ENCODE measurements at places on chromosomes 11 and 22.

GRCh38 chr11:6616596-6617250, 2.5 kb downstream of the TPP1 start:
- H3K27ac ChIP-seq, result peak overlapping the region; percentile 47
- H3K36me3 ChIP-seq, result no peaks in the 10 kb centered on the region
- H3K27me3 ChIP-seq, result no peaks in the 10 kb centered on the region

DNA sequence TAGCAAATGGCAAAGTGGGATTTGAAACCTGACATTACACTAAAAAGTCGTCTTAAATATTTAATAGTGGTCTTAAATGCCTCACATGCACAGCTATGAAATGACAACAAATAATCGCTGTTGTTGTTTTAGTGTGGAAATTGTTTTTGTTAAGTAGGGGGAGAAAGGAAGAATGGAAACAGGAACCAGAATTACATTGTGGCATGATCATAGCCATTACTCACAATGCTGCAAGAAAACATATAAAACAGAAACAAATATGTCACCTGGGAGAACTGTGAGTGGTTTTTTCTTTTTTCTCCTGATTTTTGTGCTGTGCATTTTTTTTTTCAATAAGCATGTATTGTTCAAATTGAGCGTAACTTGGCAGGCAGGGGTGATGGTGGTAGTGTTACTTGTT, 22.9 kb downstream of the FAM76B start:
- no peaks in the 10 kb centered on the region for H3K4me1 ChIP-seq
- no peak overlapping the region for H3K4me3 ChIP-seq

DNA sequence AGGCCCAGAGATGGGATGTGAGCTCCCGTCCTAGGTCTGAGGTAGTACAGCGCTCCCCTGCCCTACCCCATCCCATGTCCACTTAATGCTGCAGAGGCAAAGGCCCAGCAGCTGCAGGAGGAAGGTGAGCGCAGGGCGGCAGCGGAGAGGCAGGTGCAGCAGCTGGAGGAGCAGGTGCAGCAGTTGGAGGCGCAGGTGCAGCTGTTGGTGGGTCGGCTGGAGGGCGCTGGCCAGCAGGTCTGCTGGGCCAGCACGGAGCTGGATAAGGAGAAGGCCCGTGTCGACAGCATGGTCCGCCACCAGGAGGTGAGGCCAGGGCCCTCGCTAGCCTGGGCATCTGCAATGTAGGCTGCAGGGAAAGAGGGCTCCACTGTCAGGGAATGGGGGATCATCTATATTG, 15.2 kb downstream of the CCDC157 start:
- H3K4me1 ChIP-seq, result no peaks in the 10 kb centered on the region
- no peak overlapping the region for H3K4me3 ChIP-seq
- no peaks in the 10 kb centered on the region for H3K36me3 ChIP-seq
- no peak for DNase-seq

- no peak overlapping the region for H3K27ac ChIP-seq
- no peak overlapping the region for H3K4me3 ChIP-seq
- DNase-seq, result no peak
Observed at GRCh38 chr22:30186041-30186440, 60.5 kb downstream of the LIF start.

DNA sequence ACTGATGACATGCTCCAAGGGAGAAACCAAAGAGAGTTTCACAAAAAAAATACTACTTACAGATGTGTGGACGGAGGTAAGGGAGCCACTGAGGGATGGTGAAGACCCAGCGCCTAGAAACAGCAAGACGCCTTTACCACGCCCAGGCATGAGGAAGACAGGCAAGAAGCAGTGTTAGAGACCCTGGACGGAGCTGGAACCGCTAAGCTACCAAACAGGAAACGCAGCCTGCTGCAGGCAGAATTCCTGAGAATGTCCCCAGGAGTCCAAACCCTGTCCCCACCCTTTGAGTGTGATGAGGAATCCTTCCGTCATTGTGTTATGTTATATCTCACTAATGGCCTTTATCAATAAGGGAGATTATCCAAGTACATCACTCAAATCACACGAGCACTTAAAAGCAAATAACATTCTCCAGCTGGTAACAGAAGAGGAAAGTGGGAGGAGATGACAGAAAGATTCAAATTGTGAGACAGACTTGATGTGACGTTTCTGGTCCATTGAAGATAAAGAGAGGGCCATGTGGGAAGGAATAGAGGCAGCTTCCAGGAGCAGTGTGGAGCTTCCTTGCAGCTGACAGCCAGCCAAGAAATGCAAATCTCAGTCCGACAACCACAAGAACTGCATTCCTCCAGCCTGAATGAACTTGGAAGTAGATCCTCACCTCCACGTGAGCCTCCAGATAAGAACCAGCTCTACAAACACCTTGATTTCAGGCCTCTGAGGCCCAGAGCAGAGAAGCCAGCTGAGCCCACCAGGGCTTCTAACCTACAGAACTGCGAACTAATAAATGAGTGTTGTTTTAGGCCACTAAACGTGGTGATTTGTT, 19.1 kb downstream of the FAM181B start:
- H3K36me3 ChIP-seq, result no peaks in the 10 kb centered on the region
- H3K4me1 ChIP-seq, result no peaks in the 10 kb centered on the region
- DNase-seq, result no peak
- H3K4me3 ChIP-seq, result no peak overlapping the region

GRCh38 chr11:2713661-2714462, 14.1 kb upstream of the KCNQ1OT1 start:
- no peak overlapping the region for H3K4me3 ChIP-seq
- no peak overlapping the region for H3K27ac ChIP-seq
- peaks cover 5% of the 10 kb centered on the region for H3K36me3 ChIP-seq
- no peak for DNase-seq
- no peaks in the 10 kb centered on the region for H3K4me1 ChIP-seq

DNA sequence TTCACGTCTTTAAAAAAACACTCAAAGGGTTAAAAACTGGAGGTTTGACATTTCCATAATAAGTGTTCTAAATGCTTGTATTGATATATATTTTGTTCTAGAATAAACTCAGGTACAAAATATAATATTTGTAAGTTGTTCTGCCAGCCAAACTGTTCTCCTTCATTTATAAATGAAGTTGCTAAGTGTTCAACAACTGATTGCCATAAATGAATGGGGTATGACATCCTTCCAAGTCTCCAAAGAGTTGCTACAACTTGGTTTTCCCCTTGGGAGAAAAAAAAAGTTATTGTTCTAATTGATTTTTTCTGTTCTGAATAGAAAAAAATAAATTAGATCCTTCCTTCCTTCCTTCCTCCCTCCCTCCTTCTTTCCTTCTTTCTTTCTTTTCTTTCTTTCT, 65.4 kb upstream of the BLID start:
- H3K27me3 ChIP-seq, result peaks cover 25% of the 10 kb centered on the region
- no peaks in the 10 kb centered on the region for H3K4me1 ChIP-seq
- H3K36me3 ChIP-seq, result no peaks in the 10 kb centered on the region
- H3K4me3 ChIP-seq, result no peak overlapping the region
- no peak for DNase-seq

DNA sequence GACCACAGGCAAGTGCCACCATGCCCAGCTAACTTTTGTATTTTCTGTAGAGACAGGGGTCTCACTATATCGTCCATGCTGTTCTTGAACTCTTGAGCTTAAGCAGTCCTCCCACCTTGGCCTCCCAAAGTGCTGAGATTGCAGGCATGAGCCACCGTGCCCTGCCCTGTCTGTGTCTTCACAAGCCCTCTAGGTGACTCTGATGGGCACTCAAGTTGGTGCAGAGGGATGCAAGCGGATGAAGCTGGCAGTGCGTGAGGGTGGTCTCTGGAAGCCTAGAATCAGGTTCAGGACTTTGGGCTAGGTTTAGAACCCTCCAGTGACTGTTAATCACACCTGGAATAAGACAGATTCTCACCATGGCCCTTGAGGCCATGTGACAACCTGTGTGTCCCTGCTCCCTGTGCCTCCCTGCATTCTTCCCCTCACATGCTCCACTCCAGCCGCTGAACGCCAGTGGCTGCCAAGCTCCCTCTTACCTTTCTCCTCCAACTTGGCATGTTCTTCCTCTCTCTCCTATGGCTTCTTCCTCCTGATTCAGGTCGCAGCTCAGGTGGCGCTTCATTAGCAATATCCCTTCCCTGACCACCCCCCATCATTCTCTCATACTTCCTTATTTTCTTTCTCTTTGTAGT, 242.3 kb upstream of the TBCEL start:
- DNase-seq, result no peak
- H3K4me3 ChIP-seq, result no peak overlapping the region
- no peaks in the 10 kb centered on the region for H3K4me1 ChIP-seq
- no peaks in the 10 kb centered on the region for H3K36me3 ChIP-seq
- H3K27me3 ChIP-seq, result peaks cover 29% of the 10 kb centered on the region

GRCh38 chr22:31637891-31638618, 24.0 kb downstream of the PISD start:
- no peaks in the 10 kb centered on the region for H3K36me3 ChIP-seq
- peak overlapping the region; percentile 93 for H3K27ac ChIP-seq
- peaks cover 37% of the 10 kb centered on the region for H3K4me1 ChIP-seq
- no peaks in the 10 kb centered on the region for H3K27me3 ChIP-seq

GRCh38 chr11:118640332-118641154, 33.1 kb downstream of the PHLDB1 start:
- H3K4me3 ChIP-seq, result no peak overlapping the region
- no peaks in the 10 kb centered on the region for H3K4me1 ChIP-seq
- DNase-seq, result no peak

- H3K27ac ChIP-seq, result no peak overlapping the region
- DNase-seq, result no peak
- H3K4me3 ChIP-seq, result no peak overlapping the region
- H3K27me3 ChIP-seq, result peaks cover 12% of the 10 kb centered on the region
Observed at GRCh38 chr22:33073989-33074418, 15.8 kb upstream of the SYN3 start.

GRCh38 chr11:20080032-20080685, 80.1 kb downstream of the DBX1 start:
- H3K27ac ChIP-seq, result no peak overlapping the region
- peak; percentile 41 for DNase-seq
- H3K27me3 ChIP-seq, result no peaks in the 10 kb centered on the region

DNA sequence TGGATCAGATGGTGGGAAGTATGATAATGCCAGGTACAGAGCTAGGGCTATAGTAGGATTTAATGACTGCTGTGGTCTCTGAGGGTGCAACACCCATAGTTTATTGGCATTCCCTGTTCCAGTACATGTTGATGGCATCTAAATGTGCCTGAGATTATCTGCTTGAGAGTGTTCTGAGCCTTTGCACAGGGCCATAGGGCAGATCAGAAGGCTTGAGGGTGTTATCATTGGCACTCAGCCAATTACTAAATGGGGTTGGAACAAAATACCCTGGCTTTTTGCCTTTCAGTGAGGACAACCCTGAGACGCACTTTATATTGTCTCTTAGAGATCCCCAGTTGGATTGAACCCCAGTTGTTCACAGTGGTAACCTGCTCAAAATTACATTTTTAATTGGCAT, 6.7 kb downstream of the SLC5A12 start:
- no peaks in the 10 kb centered on the region for H3K36me3 ChIP-seq
- H3K4me1 ChIP-seq, result no peaks in the 10 kb centered on the region
- H3K27ac ChIP-seq, result no peak overlapping the region
- no peaks in the 10 kb centered on the region for H3K27me3 ChIP-seq

DNA sequence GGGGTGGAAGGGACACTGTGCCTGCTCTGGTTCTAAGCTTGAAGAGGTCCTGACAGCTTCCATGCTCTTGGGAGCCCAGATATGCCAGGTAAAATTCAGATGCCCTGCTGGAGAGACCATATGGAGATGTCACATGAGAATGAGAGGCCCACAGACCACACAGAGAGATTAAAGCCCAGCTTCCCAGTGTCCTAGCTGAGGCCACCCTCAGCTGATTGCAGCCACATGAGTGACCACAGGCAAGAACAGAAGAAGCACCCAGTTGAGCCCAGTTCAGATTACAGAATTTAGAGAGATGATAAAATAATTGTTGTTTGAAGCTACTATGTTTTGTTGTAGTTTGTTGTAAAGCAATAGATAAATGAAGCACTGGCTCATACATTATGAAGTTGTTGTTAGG, 14.4 kb upstream of the PVALB start:
- H3K36me3 ChIP-seq, result peaks cover 7% of the 10 kb centered on the region
- H3K4me3 ChIP-seq, result no peak overlapping the region
- peaks cover 10% of the 10 kb centered on the region for H3K4me1 ChIP-seq
- H3K27me3 ChIP-seq, result peaks cover 35% of the 10 kb centered on the region
- no peak for DNase-seq

- H3K36me3 ChIP-seq, result no peaks in the 10 kb centered on the region
- H3K4me3 ChIP-seq, result no peak overlapping the region
- no peaks in the 10 kb centered on the region for H3K4me1 ChIP-seq
- no peak overlapping the region for H3K27ac ChIP-seq
Observed at GRCh38 chr11:11722246-11722645, 100.4 kb upstream of the GALNT18 start.

GRCh38 chr11:123235656-123236261, 40.7 kb upstream of the CLMP start:
- no peaks in the 10 kb centered on the region for H3K36me3 ChIP-seq
- DNase-seq, result no peak
- no peak overlapping the region for H3K27ac ChIP-seq
- H3K4me3 ChIP-seq, result no peak overlapping the region
- no peaks in the 10 kb centered on the region for H3K27me3 ChIP-seq

- H3K4me1 ChIP-seq, result peaks cover 19% of the 10 kb centered on the region
- no peak overlapping the region for H3K4me3 ChIP-seq
Observed at GRCh38 chr11:35232891-35233330, 93.9 kb downstream of the CD44 start.

- H3K36me3 ChIP-seq, result no peaks in the 10 kb centered on the region
- no peaks in the 10 kb centered on the region for H3K4me1 ChIP-seq
- H3K27me3 ChIP-seq, result peaks cover 13% of the 10 kb centered on the region
- DNase-seq, result no peak
- no peak overlapping the region for H3K27ac ChIP-seq
Observed at GRCh38 chr22:38886333-38886732, 14.3 kb upstream of the CBX6 start.

- no peaks in the 10 kb centered on the region for H3K36me3 ChIP-seq
- no peak overlapping the region for H3K27ac ChIP-seq
- no peaks in the 10 kb centered on the region for H3K27me3 ChIP-seq
- no peak overlapping the region for H3K4me3 ChIP-seq
Observed at GRCh38 chr11:92707665-92708064, 261.8 kb upstream of the MTNR1B start.

DNA sequence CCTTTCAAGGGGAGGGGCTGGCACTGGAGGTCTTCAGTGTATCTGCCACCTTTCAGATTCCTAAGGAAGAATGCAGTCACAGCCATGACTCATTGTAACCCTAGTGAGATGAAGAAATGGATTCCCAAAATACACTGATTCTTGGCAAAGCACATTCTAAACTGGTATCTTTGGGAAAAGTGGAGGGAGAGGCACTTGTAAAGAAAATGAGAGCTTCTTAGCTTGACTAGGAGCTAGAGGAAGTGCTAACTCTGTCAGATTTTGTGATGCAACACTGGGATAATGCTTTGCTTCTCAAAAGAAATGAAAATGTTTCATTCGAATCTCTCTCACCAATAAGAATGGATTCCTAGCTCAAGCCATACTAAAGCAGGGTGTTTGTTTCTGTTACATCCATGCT, 14.3 kb downstream of the NRIP3 start:
- no peaks in the 10 kb centered on the region for H3K4me1 ChIP-seq
- H3K27me3 ChIP-seq, result peaks cover 19% of the 10 kb centered on the region
- H3K27ac ChIP-seq, result no peak overlapping the region
- no peaks in the 10 kb centered on the region for H3K36me3 ChIP-seq
- no peak for DNase-seq

GRCh38 chr11:70324376-70325115, 54.1 kb downstream of the PPFIA1 start:
- H3K4me3 ChIP-seq, result no peak overlapping the region
- H3K27ac ChIP-seq, result no peak overlapping the region
- H3K27me3 ChIP-seq, result no peaks in the 10 kb centered on the region
